Dermis lymphatic vessel endothelial cell (primary cell): ENCODE measurements at places on chromosomes 5 and 9. TPM values are rescaled to one million over a fixed set of nuclear protein-coding genes. Genes with fewer than 3 reads are reported as not detected.

GLRA1 gene
- total RNA-seq = not detected in 2 replicates

ENG gene
- total RNA-seq = 24.6 and 29.1 TPM in 2 replicates

RAB14 gene
- 29.4 and 35.2 TPM in 2 replicates for total RNA-seq

SHISAL2B gene
- total RNA-seq = not detected in 2 replicates

PCDHA5 gene
- under 0.01 TPM in 1 of 2 replicates, not detected in the other for total RNA-seq

DNM1 gene
- 0.43 and 0.65 TPM in 2 replicates for total RNA-seq

FPGS gene
- total RNA-seq = 43.0 and 50.4 TPM in 2 replicates

DHFR gene
- 7.7 and 10.4 TPM in 2 replicates for total RNA-seq

GOLGA2 gene
- total RNA-seq = 41.5 and 57.9 TPM in 2 replicates

TRIM7 gene
- total RNA-seq = 1.7 and 1.8 TPM in 2 replicates

CANX gene
- total RNA-seq = 897 and 1,028 TPM in 2 replicates

FCN1 gene
- total RNA-seq = not detected in 2 replicates

CATSPER3 gene
- under 0.01 and 0.17 TPM in 2 replicates for total RNA-seq

SPAAR gene
- total RNA-seq = 1.0 and 1.4 TPM in 2 replicates

OBP2B gene
- total RNA-seq = not detected in 2 replicates

SPATA31C2 gene
- total RNA-seq = not detected in 2 replicates

ADAMTS6 gene
- 46.9 and 47.2 TPM in 2 replicates for total RNA-seq

TMEFF1 gene
- 9.3 and 12.0 TPM in 2 replicates for total RNA-seq

BHMT2 gene
- 0.86 and 2.7 TPM in 2 replicates for total RNA-seq

PROB1 gene
- total RNA-seq = 3.7 and 4.1 TPM in 2 replicates

RFESD gene
- total RNA-seq = 0.98 and 2.1 TPM in 2 replicates

HEMGN gene
- total RNA-seq = not detected in 2 replicates

PLPP7 gene
- total RNA-seq = 2.1 and 2.6 TPM in 2 replicates

SLC4A9 gene
- total RNA-seq = not detected in 2 replicates

SLC24A2 gene
- not detected in 2 replicates for total RNA-seq

MCTP1 gene
- total RNA-seq = 43.4 and 74.3 TPM in 2 replicates

IL3 gene
- total RNA-seq = not detected in 2 replicates

FGD3 gene
- not detected in 2 replicates for total RNA-seq

SPATA31E1 gene
- not detected in 2 replicates for total RNA-seq

DEPDC1B gene
- 1.6 and 3.1 TPM in 2 replicates for total RNA-seq

XRCC4 gene
- 4.2 and 4.8 TPM in 2 replicates for total RNA-seq

PCDHGC5 gene
- 0.33 and 0.52 TPM in 2 replicates for total RNA-seq
